ENCODE measurements at places on chromosomes 4 and X.

DNA sequence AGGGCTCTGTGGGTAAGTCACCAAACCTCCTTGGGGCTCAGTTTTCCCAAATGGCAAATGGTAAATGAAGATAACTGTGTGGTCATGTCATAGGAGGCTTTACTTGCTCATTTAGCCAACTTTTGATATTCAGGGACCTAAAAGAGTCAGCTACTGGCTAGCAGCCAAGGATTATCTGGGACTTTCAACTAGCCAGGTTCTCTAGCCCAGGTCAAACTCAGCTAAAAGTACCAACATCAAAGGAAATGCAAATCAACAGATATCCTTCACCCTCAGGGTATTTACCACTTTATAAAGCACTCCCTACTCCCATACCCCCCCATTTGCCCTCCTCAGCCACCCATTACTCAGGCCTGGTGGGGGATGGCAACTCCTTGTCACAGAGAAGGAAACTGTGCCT is 7.5 kb downstream of the AMER1 start:
- no peak for DNase-seq

DNA sequence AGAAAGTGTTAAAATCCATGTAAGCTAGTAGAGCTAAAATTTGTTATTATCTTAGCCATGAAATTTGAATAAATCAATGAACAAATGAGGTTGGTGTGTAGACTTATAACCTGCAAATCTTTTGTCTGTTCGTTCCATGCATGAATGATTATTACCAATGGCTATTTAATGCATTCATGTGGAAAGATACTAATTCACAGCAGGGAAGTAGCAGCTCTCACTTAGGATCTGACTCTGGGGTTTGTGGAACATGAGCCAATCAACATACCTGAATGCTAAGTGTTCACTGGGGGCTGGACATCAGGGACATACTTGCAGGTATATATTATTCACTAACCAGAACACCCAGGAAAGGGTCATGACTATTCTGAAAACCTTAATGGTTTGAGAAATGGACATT is 444.1 kb downstream of the STIM2 start:
- no peak for DNase-seq

DNA sequence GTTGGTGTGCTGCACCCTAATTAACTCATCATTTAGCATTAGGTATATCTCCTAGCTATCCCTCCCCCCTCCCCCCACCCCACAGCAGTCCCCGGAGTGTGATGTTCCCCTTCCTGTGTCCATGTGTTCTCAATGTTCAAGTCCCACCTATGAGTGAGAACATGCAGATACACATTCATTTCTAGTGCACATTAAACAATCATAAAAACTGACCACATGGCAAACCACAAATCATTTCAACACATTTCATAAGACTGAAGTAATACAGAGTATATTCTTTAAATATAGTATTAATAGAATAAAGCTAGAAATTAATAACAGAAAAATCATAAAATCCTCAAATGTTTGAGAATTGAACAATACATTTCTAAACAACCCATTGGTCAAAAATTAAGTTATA is 34.1 kb downstream of the PRKG2 start:
- DNase-seq, result no peak

DNA sequence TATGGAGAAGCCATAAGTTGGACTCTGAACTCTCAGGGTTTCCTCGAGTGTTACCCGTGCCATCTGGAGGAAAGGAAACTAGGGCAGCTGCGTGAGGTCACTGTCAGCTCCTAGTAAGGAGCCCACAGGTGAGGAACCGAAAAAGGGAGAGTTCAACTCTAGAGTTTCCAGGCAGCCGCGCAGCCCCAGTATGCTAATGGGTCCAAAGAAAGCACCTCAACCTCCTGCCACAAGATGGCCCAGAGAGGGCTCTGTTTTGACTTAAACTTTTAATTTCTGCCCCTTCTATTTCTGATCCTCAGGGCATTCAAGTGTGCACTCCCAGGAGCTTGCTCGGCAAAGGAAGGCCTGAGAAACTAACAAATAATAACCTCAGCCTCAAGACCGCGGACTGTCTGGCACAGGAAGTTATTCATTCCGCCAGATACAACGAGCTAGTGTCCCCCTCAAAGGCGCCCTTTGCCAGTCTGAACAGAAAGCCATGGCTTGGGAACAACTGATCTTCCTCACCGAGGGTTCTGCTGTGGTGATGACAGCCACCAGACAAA is 13.9 kb downstream of the SCARB2 start:
- DNase-seq, result no peak

DNA sequence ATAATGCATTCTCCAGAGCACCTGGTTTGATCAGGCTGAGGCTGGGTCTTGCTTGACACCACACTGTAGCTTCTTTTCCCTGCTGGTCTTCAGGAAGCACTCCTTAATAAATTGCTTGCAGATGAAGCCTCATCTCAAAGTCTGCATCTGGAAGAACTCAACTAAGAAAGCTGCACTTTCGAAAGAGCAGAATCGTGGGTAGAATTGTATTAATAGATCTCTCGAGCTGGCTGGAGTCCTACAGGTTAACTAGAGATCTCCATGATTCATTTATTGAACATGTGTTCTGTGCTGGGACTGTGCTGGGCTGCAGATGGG is 152.7 kb downstream of the STK32B start:
- DNase-seq, result peak; percentile 23

- DNase-seq, result peak; percentile 19
Measured at GRCh38 chr4:148447681-148448080, 5.5 kb upstream of the NR3C2 start.

- DNase-seq, result peak; percentile 69
Measured at GRCh38 chrX:51893931-51894696, 691 bp downstream of the MAGED1 start.

DNA sequence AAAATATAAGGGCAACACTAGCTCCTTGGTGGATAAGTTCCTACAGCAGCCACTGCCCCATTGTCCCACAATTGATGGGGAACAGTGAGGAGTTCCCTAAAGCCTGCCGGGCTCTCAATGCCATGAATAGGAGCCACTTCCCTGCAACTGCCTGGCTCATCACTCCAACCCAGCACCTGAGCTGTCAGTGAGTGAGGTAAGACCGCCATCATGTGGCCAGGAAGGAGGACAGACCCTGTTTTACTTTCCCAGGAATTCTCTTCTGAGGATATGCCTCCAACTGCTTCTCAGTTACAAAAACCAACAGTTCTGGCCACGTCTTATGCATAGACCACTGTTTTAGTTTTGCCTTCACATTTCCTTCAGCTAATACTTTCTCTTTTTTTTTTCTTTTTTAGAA is 45.5 kb downstream of the SRPX start:
- no peak for DNase-seq

DNA sequence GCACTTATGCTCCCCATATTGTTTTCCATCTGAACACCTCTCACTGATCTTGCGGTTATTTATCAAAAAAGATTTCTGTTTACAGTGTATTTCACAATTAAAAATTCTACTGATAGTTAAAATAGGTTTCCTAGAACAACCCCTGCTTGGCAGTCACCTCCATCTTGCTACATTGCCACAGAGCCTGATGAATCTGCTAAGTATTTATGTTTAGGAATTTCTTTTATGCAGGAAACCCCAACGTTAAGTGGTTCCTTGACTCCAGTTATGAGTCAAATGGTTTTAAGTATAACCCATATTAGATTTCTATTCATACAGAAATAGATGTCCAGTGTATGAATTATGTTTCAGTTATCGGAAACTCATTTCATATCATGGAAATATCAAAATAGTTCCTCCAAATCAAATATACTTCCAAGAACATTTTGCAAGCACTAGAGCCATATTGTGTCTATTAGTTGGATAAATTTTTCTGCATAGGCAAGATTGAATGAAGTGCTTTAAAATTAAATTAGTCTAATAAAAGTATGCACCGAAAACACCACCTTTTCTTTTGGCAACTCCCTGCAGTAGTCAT is 20.6 kb downstream of the GALNT7 start:
- DNase-seq, result no peak

- no peak for DNase-seq
Measured at GRCh38 chr4:86256086-86256485, 103.8 kb downstream of the MAPK10 start.

GRCh38 chr4:174189392-174190015 is 94.0 kb downstream of the FBXO8 start:
- no peak for DNase-seq

DNA sequence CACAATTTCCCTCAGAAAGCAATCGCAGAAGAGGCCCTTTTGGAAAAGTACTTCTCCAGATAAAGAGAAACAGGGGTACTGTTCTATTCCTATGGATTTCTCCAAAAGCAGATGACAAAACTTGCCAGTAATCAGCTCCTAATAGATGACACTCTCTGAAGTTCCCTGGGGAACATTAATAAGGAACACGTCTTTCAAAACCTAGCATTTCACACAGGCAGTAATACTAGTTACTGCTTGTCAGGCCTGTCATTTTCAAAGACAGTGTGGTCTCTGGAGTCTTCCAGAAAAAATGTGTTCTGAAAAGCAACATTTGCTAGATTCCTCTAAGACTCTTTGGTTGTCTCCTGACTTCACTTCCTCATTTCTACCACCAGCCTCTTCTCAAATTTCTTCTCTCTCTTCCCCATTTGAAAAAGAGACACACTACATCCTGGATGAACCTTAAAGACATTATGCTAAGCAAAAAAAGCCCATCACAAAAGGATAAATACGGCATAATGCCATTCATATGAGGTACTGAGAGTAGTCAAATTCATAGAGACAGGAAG is 47.3 kb downstream of the CHRDL1 start:
- DNase-seq, result no peak

DNA sequence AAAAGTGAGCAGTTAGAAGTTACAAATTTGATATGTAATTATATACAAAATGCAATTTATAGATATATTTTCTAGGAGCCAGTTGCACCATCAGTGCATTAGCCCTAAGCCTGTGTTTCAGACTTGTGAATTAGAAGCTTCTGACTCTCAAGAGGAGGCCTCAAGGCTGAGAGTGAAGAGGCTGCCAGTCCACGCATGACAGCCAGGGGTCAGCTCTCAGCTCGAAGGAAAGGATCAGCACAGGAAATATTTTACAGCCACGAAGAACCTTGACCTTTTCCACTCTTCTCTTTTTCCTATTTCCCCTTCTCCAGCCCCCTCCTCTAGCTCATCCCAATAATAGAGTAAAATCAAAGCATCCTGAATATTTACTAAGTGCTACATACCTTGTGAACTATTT is 642.4 kb downstream of the TRIML1 start:
- no peak for DNase-seq

DNA sequence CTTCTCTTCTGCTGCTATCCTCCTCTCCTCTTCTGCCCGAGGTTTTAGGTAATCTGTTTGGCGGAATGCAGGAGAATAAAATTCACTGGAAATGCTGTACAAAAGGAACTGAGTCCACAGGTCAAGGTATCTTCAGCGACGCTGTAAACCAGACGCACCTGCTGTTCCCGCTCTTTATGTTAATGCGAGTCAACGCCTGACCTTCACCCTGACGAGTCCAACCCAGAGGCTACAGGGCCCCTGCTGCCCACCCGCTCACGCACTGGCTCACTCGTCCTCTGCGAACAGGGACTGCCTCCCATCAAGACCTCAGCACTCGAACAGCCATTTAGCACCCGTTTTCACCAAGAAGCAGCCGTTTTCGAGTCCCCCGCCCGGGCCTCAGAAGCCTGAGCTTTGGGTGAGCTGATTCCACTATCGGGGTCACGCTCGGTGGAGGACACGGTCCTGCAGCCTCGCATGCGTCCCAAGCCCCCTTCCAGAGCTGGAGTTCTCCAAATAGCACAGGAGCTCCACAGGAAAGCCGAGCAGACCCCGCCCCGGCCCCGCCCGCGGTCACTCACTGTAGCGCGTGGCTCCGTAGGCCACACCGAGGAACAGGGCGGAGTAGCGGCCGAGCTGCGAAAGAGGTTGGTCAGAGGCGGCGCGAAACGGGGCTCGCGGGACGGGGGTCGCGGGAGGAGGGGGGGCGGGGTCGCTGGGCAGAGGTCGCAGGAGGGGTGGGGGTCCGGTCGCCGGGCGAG is 556 bp downstream of the ATP5ME start:
- DNase-seq, result no peak

DNA sequence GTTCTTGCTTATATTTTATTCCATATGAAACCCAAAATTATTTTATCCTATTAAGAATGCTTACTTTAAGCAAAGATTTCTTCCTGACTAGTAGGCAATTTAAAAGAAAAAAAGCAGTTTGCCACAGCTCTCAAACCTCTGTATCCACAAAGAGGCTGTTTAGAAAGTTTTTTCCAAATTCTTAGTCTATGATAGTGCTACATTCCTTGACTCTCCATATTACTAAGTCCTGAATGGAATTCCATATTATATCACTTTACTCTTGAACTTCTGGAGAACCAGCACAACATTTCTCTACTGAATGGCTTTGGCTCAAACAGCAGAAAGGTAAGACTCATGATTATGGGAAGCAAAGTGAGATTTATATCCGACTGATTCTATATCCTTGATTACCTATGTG is 8.3 kb downstream of the SLC10A6 start:
- no peak for DNase-seq

DNA sequence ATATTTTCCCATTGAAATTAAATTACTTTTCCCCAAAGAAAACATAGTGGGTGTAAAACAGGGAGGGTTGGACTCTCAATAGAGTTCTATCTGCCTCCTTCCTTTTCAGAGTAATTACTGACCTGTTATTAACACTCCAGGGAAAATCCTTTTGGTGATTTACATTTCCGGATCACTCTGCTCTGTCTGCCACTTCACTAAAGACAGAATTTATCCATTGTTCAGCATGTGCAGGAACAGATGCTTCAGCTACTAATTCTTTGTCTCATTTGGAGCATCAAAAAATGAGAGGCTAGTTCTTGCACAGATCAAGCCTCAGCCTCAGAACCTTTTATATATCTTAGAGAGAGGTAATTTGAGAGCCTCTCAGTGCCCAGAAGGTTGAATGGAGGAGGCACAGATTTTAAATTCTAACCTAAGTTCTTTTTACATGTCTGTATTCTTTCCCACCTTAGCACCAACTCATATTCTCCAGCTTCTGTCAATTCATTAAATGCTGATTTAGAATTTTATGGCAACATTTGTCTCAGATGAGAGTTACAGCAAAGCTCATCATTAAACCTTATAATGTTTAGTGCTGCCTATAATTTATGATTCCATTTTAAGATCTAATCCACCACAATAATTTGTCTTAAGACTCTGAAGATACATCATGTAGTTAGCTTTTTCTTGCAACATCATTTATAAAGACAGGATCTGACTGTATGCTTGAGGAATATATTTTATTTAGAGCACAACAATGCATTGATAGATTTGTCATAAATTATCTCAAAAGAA is 1494.4 kb downstream of the STIM2 start:
- no peak for DNase-seq

DNA sequence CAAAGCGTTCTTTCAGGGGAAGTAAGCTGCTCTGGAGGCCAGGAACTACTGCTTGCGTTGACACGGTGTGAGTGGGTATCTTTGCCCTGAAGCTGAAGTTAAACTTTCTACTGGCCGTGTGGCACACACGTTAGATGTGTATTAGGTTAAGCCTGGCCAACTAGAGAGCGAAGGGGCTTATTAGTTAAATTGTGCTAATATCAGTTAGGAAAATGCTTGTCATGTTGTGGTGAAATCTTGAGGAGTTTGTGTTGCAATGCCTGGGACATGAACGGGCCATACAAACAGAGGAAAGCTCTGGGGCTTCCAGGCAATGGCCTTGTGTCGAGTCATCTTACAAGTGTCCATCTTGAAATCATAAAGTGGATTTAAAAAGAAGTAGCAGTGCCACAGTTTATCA is 62.6 kb downstream of the NSUN7 start:
- no peak for DNase-seq

GRCh38 chrX:136759968-136760367 is 20.8 kb downstream of the ARHGEF6 start:
- no peak for DNase-seq
